ENCODE measurements at places on chromosomes 5 and 9.

- no peak for DNase-seq
These were observed 1244.1 kb upstream of the ACO1 start for GRCh38 chr9:31140316-31140715.

- DNase-seq, result no peak
These were observed 78.4 kb downstream of the EBF1 start for GRCh38 chr5:159021136-159021900.

DNA sequence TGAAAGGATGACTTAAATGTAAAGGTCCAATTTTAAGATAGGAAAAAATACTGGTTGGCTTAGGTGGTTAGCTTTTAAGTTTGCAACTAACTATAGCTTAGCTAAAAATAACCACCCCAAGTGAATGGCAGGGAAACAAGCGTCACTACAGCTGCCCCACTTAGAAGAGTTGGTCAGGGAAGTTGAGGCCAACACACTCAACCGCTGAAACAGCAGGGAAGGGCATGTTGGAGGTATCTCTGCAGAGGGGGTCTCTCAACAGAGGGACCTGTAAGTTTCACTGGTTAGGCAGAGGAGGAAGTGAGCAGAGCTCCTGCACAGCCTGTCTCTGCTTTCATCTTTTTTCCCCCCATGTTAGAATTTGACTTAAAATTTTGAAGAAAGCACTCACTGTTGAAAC is 75.3 kb downstream of the LHFPL2 start:
- DNase-seq, result no peak

DNA sequence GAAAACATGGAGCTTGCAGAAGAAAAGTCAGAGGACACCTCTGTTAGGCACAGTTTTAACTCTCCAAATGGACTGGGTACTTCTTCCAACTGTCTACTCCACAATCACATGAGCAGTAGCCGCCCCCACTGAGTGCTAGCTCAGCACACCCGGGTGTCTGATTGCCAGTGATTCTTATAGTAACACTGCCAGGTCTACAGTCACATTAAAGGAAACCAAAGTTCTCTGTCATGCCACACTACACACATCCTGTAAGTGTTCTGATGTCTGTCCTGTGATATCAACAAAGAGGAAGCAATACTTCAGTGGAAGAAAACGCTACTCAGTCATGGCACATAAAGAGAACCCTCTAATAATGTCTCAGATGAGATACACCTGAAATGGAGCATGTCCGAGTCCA is at the start of gene HAVCR2:
TSS of gene HAVCR2 (minus strand) at position 69 of the 400 bp plus-strand sequence. CDS start at position 8, 61 bp downstream.
- no peak for DNase-seq

DNA sequence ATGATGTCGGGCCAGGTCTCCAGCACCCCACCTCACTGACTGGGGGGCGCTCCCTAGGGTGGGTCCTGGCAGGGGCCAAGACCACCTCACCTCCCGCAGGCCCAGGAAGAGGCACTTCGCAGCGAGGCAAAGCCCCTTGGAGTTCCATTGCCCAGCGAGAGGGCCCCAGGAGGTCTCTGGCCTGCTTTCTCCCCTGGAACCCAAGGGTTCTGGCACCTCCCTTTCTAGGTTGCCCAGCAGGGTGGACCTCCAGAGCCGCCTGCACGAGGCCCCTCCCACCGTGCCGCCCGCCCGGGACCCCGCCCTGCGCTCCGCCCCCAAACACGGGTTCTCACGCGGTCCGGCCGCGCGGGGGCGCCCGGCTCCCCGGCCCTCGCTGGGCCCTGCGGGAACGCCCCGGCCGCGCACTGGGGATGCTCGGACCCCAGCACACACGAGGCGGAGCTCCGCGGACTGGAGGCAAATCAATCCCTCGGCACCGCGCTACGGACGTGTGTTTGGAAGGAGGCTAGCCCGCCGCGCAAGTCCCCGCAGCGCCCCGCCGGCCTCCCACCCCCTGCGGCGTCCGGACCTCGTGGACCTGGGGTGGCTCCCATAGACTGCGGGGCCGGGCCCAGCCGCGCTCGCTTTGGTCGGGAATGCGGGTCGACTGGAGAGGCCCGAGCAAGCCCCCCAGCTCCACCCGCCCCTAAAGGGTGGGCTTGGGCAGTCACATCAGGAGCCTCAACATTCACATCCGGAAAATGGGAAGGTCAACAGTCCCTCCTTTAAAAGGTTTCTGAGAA is 99.5 kb upstream of the LMX1B start:
- peak; percentile 67 for DNase-seq

- DNase-seq, result no peak
These were observed 1.1 kb downstream of the ATPSCKMT start for GRCh38 chr5:10248378-10249260.

GRCh38 chr9:69831611-69832010 is 11.0 kb downstream of the CFAP95 start:
- DNase-seq, result no peak

DNA sequence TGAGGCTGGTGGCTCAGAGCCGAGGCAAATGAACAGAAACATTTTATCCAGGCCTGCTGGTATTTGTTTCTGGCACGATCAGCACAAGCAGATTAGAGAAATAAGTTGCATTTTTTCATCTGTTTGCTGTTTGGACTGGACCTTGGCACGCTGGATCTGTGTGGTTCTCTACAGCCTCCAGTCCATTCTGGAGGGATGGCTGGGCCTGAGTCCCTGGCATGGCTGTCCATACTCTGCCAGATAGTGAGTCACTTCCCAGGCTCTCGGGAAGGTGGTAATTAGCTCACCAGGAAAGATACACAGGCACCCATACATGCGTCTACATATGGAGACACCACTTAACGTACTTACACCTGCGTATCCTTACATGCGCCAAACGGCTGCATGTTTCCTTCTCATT is 78.6 kb downstream of the SPRY4 start:
- DNase-seq, result no peak

DNA sequence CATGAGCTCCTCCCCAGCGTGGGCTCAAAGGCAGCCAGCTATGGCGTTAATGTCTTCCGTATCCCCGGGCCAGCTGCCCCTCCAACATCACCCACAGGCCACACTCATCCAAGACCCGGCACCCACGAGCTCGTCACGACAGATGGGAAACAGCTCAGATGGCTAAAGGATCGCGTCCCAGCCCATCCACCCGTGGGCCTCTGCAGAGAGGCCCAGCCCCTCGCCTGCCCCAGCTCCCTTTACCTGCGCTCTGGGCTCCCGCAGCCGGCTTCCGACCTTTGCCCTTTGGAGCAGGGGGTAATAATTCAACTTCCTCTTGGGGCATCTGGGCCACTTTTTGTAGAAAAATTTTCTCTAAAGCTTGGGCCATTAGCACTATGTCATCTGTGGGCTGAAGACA is 16.5 kb downstream of the BRD3 start:
- DNase-seq, result no peak

GRCh38 chr9:92638621-92639101 is 31.3 kb downstream of the IPPK start:
- DNase-seq, result no peak

DNA sequence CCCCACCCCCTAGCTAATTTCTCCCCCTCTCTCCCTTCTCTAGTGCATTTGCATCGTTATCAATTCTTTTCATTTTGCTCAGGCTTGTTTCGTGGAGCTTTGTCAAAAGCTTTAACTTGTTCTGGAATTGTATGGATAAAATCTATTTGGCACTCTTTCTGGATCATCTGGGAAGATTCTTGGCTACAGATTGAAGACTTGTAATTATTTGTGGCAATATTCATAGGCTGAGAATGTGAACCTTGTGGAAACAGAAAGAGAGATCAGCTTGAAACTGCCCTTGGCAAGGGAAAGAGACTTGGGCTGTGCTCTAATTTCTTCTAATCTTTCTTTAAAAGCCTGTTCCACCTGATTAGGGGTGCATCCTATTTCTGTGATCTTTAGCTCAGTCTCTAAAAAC is 340.6 kb upstream of the DAB2 start:
- DNase-seq, result no peak

- no peak for DNase-seq
These were observed 8.7 kb downstream of the SHROOM1 start for GRCh38 chr5:132821791-132822190.

- DNase-seq, result no peak
These were observed 339.2 kb downstream of the ASTN2 start for GRCh38 chr9:117075636-117076035.

- DNase-seq, result no peak
These were observed 59.9 kb downstream of the GRAMD2B start for GRCh38 chr5:126483156-126483555.

GRCh38 chr5:115209279-115209678 is 39.6 kb upstream of the TRIM36 start:
- no peak for DNase-seq

DNA sequence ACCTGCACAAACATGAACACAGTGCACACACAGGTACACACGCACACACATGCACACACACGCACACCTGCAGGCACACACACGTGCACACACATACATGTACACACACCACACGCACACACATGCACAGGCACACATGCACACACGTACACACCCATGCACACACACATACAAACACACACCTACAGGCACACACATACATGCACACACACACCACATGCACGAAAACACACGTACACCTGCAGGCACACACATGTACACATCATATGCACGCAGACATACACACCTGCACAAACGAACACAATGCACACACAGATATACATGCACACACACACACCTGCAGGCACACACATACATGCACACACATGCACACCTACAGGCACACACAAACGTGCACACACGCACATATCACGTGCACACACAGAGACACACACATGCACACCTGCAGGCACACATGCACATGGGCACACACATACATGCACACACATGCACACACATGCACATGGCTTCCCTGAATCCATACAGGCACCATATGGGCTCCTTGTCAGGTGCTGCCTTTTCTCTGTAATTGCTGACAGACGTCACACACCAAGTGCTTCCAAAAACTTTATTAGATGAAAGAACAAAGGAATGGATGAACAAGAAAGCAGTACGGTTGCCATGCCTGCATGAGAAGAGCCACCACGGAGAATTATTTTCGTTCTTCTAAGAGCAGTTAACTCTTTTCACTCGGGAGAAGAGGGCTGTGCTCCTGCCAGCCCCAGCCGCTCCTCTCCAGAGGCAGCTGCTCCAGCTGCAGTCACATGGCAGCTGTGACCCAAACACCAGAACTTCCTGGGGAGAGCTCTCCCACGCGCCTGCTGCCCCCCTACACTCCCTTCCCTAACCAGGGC is 57.2 kb downstream of the EXD3 start:
- no peak for DNase-seq

- no peak for DNase-seq
These were observed 236.6 kb downstream of the PJA2 start for GRCh38 chr5:109173036-109173794.

DNA sequence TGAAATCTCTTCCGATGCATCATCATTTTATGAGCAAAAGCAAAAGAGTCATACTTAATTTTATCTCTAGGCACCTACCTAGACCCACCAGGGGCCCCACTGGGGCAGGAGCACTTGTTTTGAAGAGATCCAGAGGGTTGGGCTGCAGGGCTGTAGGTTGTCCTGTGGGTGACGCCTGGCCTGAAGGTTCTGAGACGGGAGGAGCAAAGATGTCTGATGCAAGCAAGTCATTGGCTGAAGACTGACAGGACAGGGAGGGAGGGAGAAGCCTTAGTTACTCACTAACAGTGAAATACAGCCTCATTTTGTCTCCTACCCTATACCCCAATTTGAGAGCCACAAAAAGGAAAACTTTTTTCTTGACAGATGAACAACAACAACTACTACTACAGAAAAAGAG is 17.1 kb upstream of the C9 start:
- DNase-seq, result no peak

DNA sequence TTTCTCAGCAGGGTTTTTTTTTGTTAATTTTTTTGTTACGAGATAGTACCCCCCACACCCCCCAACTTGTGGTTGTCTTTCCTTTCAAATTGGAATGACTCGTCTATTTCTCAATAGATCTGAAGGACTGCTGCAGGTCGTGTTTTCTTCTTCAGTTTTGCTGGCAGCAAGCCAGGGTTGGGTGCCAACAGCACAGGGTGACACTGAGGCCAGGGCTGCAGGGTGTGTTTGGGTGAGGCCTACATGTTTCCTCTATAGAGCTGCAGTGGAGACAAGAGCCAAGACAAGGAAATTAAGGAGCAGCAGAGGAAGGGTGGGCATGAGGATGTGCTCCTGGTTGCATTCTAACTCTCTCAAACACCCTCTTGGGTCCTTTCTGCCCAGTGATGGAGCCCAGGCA is 52.2 kb downstream of the NXNL2 start:
- no peak for DNase-seq

GRCh38 chr9:18548456-18548855 is 74.5 kb downstream of the ADAMTSL1 start:
- no peak for DNase-seq

DNA sequence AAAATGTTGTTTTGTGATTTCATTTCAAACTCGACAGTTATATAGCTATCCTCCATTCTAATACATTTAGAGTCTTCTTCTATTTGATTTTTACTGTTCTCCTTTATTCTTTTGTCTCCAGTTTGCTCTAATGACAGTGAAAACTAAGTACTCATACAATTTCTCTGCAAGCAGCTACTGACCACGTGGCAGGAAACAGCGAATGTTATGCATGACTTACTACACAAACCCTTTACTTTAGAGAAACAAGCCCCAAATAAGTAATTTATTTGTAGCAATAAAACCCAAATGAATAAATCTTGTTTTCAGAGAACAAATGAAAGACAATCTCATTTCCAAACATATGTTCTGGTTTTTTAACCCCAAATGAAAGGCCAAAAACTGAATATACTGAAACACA is 41.9 kb downstream of the CDH6 start:
- no peak for DNase-seq

- peak; percentile 7 for DNase-seq
These were observed 54.9 kb downstream of the WDR41 start for GRCh38 chr5:77437194-77437593.

- no peak for DNase-seq
These were observed 4.9 kb upstream of the F2R start for GRCh38 chr5:76710991-76711390.

DNA sequence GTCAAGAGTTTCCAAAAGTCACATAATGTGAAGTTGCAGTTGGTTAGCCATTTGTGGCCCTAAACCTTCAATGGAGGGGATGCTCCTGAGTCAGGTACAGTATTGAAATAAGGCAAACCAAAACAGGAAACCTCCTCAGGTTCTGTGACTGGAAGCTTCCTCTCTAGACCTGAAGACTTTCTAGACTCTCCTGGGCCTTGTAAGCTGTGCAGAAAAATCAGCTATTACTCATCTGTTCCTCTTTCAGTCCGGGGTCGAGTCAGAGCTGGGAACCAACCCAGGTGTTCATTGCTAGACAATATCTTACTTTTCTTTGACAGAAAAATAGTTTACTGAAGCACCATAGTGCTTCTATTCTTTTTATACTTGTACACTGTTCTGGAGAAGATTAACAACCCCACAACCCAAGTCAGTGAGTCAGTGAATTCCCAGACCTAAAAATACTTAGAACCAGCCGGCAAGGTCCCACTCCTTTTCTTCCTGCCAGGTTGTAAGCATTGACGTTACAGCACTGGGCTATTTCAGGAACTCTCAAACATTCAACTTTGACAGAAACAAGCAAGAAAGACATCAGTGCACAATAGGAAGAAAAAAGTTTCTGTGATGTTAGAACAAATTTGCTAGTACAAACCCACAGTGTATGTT is 47.3 kb downstream of the FSTL4 start:
- DNase-seq, result no peak

- DNase-seq, result no peak
These were observed 114.8 kb downstream of the FGF18 start for GRCh38 chr5:171534043-171534895.
